Activated CD4-positive, CD25-positive, alpha-beta regulatory T cell treated with anti-CD3 and anti-CD28 coated beads, Interleukin-2, amount 50 U/mL, for 72 hours (primary cell): ENCODE measurements at places on chromosomes 1 and 21.
A peak's percentile ranks its signal among the peaks of the same experiment; 100 is the strongest.

GRCh38 chr1:85689775-85690404 is 18.3 kb downstream of the ZNHIT6 start:
- DNase-seq = no peak

GRCh38 chr1:213127074-213127473 is 76.0 kb downstream of the RPS6KC1 start:
- no peak for DNase-seq

- no peak for DNase-seq
These were observed 692.0 kb upstream of the NR5A2 start for GRCh38 chr1:199335496-199335895.

- no peak for DNase-seq
These were observed 90.9 kb upstream of the RUNX3 start for GRCh38 chr1:25020851-25021590.

DNA sequence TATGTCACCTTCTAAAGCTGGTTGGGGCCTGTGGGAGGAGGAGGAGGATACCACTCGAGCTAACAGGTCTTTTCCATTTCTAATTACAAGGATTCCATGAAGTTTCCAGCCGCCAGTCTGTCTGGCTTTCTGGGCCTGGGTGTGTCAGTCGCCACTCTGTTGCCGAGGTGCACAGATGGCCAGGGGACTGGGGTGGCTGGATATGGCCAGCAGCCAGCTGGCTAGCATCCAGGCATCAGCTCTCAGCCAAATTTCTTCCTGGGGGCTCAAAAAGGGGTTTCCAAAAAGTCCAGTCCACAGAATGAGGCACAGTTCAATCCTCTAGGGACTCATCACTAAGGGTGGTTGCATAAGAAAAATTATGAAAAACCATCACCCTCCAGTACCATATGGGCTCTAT is 32.4 kb downstream of the ITPKB start:
- DNase-seq = no peak

GRCh38 chr1:30696831-30697230 is 26.6 kb downstream of the MATN1 start:
- no peak for DNase-seq

- DNase-seq = no peak
These were observed 1592.9 kb downstream of the MRPL39 start for GRCh38 chr21:24014381-24014780.

DNA sequence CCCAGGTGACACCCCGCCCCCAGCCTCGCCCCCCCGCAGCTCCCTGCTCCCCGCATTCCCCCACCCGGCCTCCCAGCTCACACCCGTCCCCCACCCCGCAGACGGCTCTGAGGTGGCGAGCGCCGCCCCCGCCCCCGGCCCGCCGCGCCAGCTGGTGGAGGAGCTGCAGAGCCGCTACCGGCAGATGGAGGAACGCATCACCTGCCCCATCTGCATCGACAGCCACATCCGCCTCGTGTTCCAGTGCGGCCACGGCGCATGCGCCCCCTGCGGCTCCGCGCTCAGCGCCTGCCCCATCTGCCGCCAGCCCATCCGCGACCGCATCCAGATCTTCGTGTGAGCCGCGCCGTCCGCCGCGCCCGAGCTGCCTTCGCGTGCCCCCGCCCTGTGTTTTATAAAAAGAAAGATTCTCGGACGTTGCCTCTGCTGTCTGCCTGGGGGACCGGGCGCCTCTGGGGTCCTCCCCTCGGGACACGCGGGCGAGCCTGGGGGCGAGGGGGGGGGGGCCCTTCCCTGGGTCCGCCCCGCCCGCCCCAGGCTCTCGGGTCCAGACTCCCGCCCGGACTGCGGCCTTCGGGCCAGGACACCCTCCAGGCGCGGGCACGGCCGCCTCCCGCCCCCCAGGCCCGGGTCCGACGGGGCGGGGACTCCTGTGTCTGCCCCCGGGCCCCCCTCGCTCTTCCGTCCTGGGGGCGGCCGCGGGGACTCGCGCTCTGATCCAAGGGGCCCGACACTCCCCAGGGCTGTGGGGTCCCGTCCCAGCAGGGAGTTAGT is 1.6 kb upstream of the MMP23B start:
- peak; percentile 92 for DNase-seq

DNA sequence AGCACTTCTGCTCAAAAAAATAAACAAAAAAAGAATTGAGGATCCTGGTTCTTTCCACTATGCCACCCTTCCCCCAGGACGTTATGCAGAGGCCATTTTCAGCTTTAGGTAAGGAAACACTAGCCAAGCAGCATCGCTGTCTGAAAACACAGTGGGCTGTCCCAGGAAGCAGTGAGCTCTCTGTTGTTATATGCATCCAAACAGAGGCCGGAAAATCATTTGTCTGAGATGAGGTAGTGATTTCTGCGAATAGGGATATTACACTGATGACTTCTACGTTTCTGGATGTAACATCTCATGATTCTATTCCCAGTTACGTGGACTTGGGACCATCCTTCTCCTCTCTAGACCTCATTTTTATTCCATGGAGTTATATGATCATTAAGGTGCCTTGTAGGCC is 137.2 kb downstream of the OMA1 start:
- no peak for DNase-seq

DNA sequence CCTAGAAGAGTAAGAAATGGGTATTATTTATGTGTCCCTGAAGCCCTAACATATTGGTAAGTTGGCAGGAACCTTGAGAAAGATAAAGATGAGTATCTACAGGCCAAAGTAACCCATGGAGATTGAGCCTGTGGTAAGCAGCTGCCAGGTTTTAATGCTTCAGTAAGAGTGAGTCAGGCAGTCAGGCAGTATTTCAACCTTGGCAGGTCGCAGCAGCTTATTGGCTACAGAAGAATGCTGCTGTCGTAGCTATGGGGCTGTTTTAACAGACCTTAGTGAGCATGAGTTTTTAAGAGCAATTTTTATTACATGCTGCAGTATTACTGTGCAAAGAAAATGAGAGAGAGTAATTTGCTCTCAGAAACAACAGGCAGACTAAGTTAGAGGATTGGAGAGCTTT is 10.3 kb upstream of the SLC30A10 start:
- DNase-seq = no peak

DNA sequence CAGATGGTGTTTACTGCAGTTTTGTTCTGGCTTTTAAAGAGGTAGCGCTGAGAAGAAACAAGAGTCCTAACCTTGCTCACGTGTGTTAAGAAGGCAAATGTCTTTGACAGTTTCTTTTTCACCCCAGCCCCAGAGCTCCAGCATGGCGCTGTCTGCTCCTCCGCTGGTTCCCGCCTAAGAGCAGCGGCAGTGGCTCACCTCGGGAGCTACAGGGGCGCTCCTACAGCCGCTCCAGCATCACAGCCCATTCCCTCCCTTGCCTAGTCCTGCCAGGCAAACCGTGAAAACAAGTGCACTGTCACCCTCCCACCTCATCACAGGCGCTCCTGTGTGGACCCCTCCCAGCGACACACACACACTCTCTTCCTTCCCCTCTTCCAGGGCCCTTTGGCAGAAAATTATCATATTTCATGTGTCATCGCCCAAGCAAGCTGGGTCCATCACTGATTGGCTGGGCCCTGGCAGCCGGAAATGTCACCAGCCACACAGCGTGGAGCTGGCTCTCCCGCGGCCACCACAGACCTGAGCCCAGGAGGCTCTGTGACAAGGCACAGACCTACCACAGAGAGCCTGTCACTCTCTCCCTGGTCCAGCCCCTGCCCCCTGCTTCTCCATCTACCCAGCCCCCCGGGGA is 1.2 kb upstream of the HIVEP3 start:
- peak; percentile 80 for DNase-seq

DNA sequence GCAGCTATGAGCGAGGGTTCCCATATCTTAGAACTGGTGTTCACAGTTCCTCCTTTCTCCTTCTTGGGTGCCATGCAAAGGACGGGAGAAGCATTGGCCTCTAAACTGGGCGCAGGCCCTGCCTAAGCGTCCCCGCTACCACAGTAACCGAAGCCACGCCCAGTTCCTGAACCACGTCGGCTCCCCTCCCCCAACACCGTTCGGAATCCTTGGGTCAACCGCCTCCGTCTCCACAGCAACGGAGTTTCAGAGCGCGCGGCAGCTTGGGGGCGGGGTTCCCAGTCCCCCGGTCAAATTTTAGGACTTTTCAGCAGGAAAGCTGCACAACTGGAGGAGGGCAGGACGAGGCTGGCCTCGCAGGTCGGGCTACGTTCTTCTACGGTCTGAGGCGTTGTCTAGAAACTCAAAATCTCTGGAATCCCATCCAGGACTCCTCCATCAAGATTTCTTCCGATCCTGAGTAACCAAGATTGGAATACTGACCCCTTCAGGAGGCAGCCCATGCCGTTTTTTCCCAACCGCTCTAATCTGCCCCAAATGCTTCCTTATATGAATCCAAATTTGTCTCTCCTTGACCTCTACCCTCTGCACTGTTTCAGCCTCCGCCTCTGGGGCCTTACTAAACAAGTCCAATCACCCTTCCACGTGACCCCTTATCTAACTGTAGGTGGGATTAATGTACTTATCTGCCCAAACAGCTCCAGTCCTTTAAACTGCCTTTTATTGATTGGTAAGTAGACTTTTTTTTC is at the start of gene SPAG17:
TSS of gene SPAG17 (minus strand) at position 145 of the 749 bp plus-strand sequence. CDS start at position 74, 71 bp downstream.
- DNase-seq = no peak
